ENCODE measurements at places on chromosomes 7 and 10. TPM values are rescaled to one million over a fixed set of nuclear protein-coding genes. Genes with fewer than 3 reads are reported as not detected.

DNA sequence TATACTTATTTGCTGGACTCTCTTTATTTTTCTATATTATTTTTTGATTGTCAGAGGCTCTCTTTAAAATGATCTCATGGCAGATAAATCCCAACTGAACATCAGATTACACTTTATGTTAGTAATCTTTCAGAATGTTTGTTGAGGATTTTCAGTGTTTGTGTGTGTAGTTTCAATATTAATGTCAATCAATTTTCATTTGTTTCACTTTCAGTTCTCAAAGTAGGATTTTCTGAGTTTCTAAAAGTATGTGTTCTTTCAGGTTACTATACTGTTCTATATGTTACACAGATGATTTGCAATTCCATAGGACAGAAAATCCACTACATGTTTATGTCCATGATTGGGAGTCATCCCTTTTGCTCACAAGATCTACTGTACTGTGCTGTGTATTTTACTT lies 311.9 kb upstream of the POT1 start:
- no peak for DNase-seq

- no peak for DNase-seq
Observed at GRCh38 chr10:99524736-99525380, 7.9 kb upstream of the NKX2-3 start.

DNA sequence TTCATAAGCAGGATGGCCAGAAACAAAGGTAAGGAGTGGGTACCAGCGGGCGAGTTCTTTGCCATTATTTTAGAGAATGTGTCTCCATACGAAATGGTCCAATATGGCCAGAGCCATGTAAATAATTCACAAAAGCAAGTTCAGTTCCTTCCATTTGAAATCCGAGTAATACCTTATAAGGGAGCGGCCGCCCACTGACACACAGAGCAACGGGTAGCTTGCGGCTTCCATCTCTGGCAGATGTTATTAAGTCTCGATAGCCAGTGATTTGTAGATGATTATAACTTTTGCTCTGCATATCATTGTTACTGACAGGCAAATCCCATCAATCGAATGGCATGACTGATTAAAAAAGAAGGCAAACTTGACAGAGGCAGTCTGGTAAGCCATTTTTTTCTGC lies 63.2 kb downstream of the GFRA1 start:
- DNase-seq: no peak

AKR1D1 gene
- total RNA-seq: not detected

DNA sequence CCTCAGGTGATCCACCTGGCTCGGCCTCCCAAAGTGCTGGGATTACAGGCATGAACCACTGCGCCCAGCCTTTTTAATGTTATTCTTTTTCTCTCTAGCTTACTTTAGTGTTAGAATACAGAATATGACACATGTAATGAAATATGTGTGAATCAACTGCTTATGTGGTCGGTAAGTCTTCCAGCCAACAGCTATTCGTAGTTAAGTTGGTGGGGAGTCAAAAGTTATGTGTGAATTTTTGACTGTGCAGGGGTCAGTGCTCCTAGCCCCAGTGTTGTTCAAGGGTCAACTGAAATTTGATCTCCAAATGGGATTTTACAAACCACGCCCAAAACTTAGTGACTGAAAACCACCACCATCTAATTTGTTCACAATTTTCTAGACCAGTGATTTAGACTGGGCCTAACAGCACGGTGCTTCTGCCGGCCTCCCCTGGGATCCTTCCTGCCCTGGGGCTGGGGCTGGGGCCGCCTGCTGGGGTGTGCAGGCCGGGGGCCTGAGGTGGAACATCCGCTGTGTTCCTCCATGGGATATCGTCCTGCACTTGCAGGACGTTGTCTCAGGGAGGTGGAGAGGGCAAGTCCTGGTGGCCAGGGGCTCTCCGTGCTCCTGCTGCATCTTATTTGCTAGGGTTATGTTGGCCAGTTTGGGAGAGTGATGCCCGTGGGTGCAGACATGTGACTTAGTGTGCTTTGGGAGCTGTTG lies 24.5 kb upstream of the GRB10 start:
- DNase-seq: no peak

- DNase-seq: no peak
Observed at GRCh38 chr7:44220358-44221112, 19.8 kb downstream of the YKT6 start.

GRCh38 chr7:75819711-75820110 lies 6.1 kb upstream of the CCL24 start:
- DNase-seq: no peak

Measured in naive thymus-derived CD4-positive, alpha-beta T cell (primary cell).